Dermis microvascular lymphatic vessel endothelial cell (primary cell): ENCODE measurements at places on chromosomes 6 and 20. TPM values are rescaled to one million over a fixed set of nuclear protein-coding genes. Genes with fewer than 3 reads are reported as not detected.
A peak's percentile ranks its signal among the peaks of the same experiment; 100 is the strongest.

Gene CST3
- 112 and 193 TPM in 2 replicates for total RNA-seq

GRCh38 chr20:63031251-63032014 is 24.7 kb upstream of the BHLHE23 start:
- no peak for DNase-seq

DNA sequence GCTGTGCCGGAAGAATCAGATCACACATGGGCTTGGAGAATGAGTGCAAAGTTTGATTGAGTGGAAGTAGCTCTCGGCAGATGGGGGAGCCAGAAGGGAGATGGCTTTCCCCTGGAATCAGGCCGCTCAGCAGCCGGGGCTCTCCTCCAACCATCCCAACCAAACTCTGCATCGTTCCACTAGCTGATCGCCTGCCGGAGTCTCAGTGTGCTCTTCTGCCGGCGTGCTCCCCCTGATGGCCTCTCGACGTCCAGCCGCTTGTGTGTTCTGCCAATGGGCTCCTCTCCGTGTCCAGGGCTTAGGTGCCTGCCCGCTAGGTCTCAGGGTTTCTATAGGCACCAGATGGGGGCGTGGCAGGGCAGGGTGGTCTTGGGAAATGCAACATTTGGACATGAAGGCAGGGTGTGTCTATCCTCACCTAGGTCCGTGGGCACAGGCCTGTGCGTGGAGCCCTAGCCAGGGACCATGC is 4.9 kb upstream of the BIRC7 start:
- no peak for DNase-seq

DNA sequence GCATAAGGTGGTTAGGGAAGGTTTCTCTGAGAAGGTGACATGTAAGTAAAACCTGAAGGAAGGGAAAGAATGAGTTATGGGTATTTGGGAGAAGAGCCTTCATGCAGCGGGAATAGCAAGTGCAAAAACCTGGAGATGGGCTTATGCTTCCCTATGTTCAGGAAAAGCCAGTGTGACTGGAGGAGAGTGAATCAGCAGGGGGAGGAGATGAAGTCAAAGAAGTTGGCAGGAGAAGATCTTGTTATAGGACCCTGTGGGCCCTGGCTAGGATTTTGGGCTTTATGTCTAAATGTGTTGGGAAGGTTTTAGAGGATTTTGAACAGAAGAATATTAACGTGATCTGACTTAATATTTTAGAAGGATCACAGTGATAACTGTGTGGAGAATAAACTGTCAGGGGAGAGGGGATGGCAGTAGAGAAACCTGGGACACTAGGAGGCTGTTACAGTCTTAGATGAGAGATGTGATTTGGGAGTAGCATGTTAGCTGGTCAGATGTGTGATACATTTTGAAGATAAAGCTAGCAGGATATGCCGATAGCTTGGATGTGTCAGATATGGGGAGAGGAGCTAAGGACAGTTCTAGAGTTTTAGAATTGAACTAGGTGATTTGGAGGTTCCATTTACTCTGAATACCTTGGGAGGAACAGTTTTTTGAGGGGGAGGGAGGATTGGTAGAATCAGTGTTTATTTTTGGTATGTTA is 41.0 kb downstream of the PHF3 start:
- no peak for DNase-seq

DNA sequence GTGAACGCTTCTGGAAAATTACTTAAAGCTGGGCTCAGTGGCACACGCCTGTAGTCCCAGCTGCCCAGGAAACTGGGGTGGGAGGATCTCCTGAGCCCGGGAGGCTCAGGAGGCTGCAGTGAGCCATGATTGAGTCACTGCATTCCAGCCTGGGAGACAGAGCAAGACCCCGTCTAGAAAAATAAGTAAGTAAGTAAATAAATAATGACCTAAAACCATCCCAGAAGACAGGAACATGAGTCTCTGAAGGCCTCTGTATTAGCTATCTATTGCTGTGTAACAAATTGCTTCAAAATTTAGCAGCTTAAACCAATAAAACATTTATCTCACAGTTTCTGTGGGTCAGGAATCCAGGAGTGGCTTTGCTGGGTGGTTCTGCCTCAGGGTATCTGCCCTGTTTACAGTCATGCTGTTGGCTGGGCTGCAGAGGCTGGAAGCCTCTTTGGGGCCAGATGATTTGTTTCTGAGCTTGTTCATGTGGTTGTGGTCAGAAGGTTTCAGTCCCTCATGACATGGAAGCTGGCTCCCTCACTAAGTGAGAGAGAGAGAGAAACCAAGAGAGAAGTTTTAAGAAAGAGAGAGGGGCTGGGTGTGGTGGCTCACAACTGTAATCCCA is 48.4 kb upstream of the NCOA3 start:
- peak; percentile 58 for DNase-seq
